Endothelial cell (in vitro differentiated cells): ENCODE measurements at places on chromosomes 3 and 15.

DNA sequence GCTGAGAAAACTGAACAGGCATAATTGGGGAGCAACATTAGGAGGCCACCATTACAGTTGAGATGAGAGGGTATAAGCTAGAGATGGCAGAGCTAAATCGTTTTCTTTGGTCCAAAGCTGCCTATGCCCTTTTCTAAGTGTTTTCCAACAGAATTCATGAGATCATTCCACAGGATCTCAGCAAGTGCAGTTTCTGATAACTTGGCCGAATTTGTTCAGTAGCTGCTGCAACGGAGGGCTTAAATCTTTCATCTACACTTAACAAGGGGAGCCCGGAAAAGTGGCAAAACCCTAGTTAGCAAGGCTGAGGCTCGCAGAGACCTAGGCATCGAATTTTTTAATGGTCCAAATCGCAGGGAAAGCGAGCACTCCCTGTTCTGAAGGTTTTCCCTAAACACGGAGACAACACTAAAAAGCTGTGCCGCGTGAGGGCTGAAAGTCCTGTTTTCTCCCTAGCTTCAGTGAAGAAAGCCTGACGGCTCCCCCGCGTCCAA lies 531 bp upstream of the BLOC1S6 start:
- no peak for DNase-seq

- DNase-seq, result no peak
These were observed 23.2 kb downstream of the PLXND1 start for GRCh38 chr3:129583289-129583688.

DNA sequence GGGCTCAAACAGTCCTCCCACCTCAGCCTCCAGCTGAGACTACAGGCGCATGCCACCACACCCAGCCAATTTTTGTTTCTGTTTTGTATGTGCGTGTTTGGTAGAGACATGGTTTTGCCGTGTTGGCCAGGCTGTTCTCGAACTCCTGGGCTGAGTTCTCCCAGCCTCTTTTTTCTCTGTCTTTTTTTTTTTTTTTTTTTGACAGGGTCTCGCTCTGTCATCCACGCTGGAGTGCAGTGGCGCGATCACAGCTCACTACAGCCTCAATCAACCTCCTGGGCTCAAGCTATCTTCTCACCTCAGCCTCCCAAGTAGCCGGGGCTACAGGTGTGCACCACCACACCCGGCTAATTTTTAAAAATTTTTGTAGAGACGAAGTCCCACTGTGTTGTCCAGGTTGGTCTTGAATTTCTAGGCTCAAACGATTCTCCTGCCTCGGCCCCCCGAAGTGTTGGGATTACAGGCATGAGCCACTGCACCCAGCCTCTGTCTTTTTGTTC lies 867 bp upstream of the DCAF1 start:
- DNase-seq, result no peak

- DNase-seq, result no peak
These were observed 78.3 kb upstream of the PPP2R3A start for GRCh38 chr3:135887220-135887619.

GRCh38 chr15:57112178-57112577 lies 193.7 kb downstream of the TCF12 start:
- DNase-seq, result no peak

DNA sequence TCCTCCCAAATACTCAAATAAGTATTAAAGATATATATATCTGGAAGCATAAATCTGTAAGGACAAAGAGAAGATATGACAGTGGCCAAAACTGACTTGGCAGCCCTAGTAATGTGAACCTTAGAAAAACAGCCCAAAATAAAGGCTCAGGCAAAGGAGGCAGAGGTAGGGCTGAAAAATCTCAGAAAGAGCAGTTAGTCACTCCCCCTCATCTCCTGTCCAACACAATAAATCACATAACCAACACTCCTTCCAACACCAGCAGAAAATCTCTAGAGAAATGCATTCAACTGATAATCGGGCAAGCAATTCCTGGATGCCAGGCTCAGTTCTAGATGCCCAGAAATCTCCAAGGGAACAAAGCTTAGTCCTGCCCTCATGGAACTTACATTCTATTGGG lies 22.1 kb upstream of the CHRM5 start:
- DNase-seq, result no peak

GRCh38 chr3:25385807-25386460 lies 42.1 kb upstream of the RARB start:
- DNase-seq, result no peak

DNA sequence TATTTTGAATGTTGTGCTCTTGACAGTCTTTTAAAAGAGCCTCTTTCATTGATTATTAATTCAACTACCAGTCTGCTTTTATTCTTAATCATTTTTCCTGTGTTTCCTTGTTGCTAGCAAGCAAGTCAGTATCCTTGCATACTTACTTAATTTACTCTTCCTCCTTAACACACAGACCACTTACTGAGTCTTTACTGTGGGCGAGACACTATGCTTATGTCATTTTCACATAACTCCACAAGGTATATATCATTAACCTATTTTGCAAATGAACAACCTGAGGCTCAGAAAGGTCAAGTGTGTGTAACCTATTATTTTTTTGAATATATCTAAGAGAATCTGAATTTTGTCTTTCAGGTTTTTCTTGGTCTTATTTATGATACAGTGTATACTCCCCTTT lies 130.9 kb downstream of the WDR76 start:
- DNase-seq, result no peak

DNA sequence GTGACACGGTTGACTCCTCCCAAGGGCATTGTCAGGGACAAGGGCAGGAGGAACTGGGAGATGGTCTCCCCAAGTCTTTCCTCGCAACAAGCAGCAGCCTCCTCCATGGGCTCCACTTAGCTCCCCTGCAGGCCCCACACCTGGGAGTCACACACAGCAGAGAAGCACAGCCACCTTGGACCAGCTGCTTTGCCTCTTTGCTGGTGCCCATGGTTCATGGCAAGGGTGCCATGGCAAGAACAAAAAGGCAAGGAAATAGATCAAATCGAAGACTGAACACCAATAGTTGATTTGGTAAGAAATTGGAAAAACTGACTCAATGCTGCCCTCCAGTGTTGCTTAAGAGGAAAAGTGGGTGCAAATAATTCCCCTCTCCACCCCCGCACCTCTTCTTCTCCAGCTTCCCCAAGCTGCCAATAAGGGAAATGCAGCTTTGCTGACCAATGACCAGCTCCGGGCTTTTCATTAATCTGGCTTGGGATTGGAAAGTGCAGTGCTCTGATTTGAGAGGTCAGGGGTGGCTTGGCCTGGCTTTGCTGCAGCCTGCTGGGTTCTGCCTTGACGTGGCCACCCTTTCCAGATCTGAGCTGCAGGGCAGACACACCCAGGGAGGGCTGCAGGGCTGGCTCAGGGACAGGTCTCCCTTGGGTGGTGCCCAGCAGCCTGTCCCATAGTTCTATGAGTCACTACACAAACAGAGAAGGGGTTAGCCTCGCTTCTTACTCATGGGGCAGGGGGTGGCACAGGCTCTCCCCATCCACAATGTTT lies 162.0 kb downstream of the KLF13 start:
- DNase-seq, result peak; percentile 48

GRCh38 chr3:187833799-187834578 lies 88.7 kb upstream of the BCL6 start:
- DNase-seq, result no peak

DNA sequence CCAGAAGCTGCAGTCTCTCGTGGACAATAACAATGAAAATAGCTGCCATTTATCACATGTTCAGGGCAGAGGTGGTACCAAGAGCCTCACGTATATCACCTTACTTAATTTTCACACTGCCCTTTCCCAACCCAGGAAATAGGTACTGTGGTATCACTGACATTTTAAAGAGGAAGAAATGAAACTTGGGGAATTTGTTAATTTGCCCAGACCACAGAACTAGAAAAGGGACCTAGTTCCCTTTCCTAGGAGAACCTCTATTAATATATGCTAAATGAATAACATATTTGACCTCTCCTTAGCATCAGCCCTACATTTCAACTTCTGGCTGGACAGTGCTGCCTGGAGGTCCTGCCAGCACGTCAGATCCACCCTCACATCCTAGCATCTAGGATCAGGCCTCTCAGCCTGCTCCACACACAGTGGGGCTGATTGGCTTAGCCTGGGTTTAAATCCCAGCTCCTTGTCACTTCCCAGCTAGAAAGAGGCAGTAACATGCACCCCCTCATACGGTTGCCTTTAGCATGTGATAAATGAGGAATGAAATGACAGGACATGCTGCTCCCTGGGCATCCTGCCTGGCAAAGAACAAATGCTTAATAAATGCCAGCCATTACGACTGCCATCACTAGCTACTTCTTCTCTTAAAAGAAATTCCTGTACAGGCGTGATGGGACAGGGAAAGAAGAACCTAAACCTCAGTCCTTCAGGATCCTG lies 95.1 kb upstream of the TNFAIP8L3 start:
- DNase-seq, result no peak

DNA sequence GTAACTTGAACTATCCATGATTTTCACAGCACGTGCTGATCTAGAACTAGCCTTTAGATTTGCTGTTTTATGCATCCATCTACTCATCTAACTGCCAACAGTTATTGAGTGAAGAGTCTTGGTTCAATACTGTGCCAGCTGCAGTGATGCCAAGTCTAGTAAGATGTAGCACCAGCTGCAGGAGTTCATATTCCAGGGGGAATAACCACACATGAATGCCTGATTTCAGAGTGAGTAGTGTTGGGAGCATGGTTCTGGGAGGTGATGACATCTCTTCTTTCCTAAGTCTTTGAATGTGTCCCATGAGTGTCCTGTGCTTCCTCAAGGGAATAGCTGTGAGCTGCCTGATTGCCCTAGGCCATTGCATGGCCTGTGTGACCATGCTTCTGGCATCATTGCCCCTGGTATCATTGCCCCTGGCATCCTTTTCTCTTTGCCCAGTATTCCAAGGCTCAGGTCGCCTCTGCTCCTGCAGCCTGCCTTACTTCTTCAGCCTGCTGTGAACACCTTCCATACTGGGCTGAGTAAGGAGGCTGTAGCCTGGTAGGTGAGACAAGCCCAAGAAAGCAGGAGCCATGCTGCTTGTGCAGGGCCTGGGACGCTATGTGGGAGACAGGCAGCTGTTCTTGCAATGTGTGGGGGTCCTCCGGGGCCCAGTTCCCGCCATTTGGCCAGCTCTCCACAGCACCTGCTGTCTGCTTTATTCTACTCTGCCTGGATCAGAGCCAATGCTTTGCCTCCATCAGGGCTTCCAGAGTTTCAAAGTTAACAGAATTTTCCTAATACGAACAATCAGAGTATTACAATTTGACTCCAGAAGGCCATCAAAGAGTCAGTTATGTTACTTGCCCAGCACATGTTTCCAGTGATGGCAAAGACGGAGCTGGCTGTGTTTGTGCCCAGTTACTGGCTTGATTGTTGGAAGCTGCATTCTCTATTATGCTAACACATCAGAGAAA lies 73.2 kb downstream of the CLSTN2 start:
- DNase-seq, result no peak

GRCh38 chr15:24966364-24967103 lies 11.7 kb downstream of the SNRPN start:
- no peak for DNase-seq

DNA sequence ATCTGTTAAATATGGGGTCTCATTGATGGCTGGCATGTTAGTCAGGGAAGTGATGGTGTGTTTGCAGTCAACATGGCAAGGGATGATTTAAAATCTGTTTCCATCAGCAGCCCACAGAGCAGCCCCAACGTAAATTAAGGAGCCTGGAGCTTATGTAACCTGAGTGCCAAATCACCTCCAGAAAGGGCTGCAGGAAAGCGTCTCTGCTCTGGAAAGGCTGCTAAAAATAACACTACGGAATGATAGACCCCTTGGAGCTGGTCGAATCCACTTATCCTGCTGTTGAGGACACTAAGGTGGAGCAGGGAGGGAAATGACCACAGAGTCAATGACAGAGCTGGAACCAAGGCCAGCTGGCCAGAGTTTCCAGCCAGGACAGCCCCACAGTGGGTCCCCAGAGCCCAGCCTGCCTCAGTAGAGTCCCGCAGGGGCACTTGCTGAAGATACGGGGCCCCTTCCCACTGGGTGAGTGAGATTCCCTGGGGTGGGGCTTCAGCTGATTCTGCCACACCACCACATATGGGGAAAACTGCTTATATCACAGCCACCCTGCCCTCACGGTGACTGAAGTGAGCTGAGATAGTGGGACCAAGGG lies 63.5 kb downstream of the EPHB1 start:
- no peak for DNase-seq
